ENCODE measurements at places on chromosomes 4 and X.
A peak's percentile ranks its signal among the peaks of the same experiment; 100 is the strongest.

DNA sequence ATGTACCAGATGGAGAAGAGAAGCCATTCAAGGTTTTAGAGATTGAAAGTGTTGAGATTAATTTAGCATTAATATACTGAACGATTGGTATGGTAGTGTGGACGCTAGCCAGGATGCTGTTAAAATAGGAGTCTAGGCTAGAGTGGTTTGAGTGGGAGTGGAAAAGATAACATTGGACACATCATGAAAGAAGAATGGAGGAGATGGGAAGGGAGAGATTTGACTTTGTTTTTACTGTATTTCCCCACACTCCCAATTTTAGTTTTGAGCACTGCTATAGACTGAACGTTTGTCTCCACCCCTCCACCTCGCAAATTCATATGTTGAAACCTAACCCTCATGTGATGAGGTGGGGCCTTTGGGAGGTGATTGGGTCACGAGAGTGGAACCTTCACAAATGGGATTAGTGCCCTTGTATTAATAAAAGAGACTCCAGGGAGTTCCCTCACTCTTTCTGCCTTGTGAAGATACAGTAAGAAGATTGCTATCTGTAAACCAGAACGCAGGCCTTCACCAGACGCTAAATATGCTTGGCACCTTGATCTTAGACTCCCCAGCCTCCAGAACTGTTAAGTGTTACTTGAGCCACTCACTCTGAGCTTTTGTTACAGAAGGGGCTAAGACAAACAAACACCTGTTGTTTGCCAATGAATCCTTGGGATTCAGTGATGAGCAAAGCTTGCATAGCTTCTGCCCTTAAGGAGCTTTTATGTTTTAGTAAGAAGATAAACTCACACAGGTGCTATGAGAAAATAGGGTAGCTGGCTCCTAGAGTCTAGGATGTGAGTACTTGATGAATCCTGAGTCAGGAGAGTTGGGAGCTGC lies 25.8 kb downstream of the USP9X start:
- DNase-seq: no peak

DNA sequence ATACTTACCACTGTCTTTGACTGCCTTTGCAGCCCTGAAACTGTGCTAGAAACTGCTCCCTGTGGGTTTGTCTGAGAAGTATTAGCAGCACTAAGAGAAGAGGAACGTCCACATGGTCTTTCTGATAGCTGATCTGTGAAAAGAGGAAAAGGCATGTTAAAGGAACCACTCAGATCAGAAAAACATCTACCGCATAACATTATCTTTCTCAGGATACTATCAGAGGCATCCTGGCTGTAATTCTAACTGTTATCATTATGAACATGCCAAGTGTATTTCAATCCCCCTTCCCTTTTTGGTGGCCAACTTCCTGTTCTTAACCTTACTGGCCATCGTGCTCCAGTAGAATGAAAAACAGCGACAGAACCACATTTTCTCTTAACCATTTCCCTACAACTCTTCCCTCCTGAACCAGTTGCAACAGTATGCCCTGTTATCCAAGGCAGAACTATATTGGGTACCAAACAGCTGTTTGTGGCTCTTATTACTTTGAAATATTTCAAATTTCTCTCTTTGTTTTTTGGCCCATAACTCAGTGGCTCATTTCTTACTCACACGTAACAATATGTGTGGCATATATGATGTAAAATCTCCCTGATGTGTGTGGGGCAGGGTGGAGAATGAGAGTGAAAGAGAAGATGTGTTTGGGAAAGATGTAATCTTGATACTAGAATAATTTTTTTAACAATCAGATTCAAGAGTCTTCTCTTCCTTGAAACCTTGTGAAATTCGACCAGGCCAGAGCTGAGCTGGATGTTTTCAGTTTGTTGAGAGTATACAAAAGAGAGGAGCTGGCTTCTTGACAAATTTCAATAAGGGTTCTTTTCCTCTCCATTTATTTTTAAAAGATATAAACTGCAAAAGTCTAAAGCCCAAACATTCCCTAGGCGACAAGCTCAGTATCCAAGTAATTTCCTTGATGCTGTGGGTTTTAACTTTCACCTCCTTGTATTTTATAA lies 35.2 kb downstream of the ARHGEF6 start:
- DNase-seq: peak; percentile 80

DNA sequence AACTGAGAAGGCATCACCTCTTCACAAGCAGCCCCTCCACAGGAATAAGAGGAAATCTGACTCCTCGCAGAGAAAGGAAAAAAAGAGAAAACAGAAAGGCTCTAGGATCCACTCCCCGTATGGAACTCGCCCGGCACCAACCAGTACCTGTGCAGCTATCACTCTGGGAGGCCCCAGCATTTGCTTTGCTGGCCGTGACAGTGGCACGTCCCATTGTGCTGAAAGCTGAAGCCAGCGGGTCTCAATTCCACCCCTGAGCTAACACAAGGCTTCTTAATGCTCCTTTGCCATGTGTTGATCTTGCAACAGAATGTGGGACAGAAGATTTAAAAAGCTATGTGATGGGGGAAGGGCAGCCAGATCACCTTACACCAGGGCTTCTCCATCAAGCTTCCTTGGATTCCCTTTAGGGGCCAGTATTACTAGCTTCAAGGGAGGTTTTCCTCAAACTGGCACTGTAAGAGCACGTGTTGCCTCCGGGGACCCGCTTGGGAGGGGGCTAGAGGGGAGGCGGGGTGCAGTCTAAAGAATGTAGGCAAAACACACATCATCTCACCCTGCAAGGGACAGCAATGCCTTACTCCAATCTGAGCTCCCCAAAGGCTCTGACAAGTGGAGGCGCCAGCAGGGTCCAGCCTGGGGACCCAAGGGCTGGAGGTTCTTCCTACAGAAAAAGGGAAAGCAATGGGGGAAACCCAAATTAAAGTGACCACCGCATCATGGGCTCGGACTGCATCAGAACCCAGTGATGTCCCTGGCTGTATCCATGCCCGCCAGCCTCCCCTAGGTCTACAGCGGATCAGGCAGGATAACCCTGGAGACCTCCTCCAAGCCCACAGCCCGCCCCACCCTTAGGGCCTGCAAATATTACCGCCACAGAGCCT lies 1.2 kb downstream of the USP46 start:
- no peak for DNase-seq

- DNase-seq: no peak
Observed at GRCh38 chr4:7561557-7561956, 126.8 kb upstream of the PSAPL1 start.

- no peak for DNase-seq
Observed at GRCh38 chr4:113328514-113328913, 279.1 kb downstream of the ANK2 start.

Data from MV-4-11 (cell line).